ENCODE measurements at places on chromosomes 1 and 21.

DNA sequence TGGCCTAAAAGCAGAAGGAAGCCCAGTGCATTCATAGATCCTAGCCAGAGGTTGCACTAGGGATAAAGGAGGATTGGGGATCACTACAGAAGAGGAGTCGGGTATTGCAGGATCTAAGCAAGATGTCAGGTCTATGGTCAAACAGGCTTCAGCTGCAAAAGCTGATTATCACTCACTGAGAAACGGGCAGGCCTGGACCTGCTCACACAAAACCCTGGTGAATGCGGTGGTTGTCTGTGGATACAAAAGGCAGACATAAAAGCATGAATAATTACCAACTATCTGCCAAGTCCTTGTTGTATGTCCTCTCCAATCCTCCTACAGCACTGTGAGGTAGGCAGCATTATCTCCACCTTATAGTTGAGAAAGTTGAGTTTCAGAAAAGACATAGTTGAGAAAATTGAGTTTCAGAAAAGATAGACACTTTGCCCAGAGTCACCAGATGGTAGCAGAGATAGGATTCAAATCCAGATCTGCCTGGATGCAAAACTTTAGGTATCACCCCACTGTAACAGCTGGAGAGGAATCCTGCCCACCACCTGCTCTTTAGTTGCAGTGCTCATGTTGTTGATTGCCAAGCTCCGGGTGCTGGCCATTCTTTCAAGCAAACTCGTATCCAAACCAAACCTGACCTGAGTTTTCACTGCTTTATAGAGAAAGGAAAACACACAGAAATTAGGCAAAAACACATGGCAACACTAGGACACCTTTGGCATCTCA lies 49.6 kb upstream of the HOOK1 start:
- no peak for DNase-seq

DNA sequence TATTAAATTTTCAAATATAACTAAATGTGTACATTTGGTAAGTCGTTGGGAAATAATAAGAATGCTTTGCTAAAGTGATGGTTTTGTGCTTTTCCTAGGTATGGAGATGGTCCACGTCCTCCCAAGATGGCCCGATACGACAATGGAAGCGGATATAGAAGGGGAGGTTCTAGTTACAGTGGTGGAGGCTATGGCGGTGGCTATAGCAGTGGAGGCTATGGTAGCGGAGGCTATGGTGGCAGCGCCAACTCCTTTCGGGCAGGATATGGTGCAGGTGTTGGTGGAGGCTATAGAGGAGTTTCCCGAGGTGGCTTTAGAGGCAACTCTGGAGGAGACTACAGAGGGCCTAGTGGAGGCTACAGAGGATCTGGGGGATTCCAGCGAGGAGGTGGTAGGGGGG lies 47.8 kb downstream of the DHX9 start:
- no peak for DNase-seq

- DNase-seq: no peak
Observed at GRCh38 chr1:15106608-15107007, 46.9 kb upstream of the TMEM51 start.

DNA sequence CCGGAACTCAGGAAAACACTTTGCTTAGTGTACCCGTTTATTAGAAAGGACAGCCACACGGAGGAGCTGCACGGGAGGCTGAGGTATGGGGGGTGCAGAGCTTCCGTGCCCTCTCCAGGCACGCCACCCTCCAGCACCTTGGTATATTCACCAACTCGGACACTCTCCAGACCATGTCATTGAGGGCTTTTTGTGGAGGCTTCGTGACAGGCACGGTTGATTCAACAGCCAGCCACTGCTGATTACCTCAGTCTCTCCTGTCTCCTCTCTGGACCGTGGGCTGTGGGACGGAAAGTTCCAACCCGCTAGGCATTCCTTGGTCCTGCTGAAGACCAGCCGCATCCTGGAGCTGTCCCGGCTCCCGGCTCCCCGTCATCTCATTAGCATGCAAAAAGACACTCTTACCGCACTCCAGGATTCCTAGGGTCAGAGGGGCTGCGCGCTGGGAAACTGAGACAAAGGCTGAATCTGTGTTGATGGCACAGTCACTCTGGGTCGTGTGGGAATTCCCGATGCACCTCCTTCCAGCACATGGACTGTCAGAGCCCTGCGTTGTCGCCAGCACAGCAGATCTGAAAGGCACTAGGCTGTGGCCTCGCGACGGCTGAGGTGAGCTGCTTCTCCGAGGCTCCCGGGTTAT lies 65.6 kb downstream of the PRKCZ start:
- DNase-seq: no peak

DNA sequence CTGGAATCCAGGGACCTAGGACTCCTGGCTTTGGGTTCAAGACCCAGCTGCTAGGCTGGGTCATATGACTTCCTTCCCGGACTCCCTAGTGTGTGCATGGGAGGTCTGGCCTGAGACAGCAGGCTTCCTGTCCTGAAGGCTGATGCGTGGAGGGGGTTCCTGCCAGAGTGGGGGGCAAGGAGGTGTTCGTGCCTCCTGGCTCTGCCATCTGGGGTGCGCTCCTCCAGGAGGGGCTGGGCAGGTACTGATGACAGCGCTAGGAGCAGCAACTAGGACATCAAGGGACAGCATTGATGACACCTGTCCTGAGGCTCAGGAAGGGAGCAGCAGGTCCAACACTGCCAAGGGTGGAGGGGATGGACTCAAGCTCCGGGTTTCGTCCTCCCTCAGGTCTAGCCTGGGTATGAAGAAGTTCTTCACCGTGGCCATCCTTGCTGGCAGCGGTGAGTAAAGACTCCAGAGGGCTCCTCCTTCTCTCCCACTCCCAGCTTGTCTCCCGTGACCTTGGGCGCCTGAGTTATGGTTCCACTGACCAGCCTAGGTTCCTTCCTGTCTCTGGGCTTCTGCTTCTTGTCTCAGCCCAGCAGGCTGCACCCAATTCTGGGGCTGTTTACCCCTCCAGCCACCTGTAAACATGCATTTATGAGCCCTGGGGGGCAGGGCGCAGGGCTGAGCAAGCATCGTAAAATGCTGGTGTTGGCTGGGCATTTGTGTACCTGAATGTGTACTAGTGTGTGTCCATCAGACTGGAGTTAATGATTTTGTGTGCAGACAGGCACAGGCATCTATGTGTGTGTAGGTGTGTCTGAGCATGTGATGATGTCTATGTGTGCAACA lies 871 bp downstream of the PLA2G2F start:
- DNase-seq: no peak
